H1 (cell line): ENCODE measurements at places on chromosomes 11 and 22.

- no peak for DNase-seq
- no peak overlapping the region for H3K27ac ChIP-seq
- H3K4me1 ChIP-seq: no peaks in the 10 kb centered on the region
- no peak overlapping the region for H3K4me3 ChIP-seq
Measured at GRCh38 chr11:119178166-119178680, 7.1 kb upstream of the NHERF4 start.

GRCh38 chr22:32005453-32005852 is 37.6 kb upstream of the SLC5A1 start:
- no peak overlapping the region for H3K4me3 ChIP-seq
- H3K27me3 ChIP-seq: no peaks in the 10 kb centered on the region
- no peak for DNase-seq
- H3K4me1 ChIP-seq: no peaks in the 10 kb centered on the region

DNA sequence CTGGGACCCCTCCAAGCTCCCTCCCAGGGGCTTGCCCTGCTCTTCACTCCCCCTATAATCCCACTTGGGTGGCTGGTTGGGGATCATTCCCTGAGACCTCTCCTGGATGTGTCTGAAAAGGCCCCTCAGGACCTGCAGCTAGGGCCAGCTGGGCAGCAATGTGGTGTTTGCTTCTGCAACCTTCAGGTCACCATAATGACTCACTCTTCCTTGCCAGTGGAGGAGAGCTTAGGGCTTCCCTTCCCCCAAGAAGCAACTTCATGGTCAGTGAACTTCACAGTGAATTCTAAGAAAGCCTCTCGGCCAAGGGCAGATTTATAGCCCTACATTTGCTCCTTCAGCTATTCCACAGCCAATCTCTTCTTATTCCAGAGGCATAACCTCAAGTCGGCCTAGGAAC is 45.1 kb upstream of the TSPAN18 start:
- DNase-seq: no peak
- H3K4me3 ChIP-seq: no peak overlapping the region
- H3K4me1 ChIP-seq: 0 out of 2 replicates have a peak, but pooled peaks cover 2% of the 10 kb centered on the region
- H3K27ac ChIP-seq: no peak overlapping the region
- no peaks in the 10 kb centered on the region for H3K36me3 ChIP-seq

DNA sequence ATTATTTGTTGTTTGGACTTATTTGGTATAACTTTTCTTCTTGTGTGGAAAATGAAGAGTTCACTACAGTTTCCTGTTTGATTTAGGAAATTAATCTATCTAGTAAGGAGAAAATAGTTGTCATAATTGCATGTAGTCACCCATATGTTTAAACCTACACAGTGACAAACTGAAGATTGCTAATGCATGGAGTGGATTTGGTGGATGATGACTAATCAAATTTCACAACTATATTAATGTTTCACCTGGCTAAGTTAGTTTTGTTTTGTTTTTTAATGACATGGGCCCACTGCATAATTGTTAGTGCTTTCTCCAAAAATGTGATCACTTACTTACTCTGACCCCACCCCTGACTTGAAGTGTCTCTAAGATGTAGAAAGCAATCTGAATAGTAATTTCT is 170.6 kb downstream of the DYNC2H1 start:
- H3K36me3 ChIP-seq: no peaks in the 10 kb centered on the region
- H3K27ac ChIP-seq: no peak overlapping the region
- DNase-seq: no peak
- no peaks in the 10 kb centered on the region for H3K27me3 ChIP-seq

DNA sequence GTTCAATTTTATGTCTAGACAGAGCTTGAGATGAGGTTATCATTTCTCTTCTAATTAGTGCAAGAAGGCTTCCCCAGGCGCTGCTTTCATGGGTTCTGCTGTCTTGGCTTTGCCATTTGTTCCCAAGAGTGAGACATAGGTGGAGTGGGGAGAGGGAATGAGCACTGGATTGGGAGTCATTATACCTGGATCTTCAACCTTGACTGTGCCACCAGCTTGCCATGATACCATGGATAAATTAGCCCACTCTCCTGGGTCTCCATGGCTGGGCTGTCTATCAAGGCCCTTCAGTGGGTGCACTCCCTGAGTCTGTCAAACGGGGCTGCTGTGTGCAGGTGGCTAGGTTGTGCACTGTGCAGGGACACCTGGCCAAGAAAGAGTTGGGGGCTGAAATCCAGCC is 15.6 kb upstream of the NECTIN1 start:
- no peak overlapping the region for H3K27ac ChIP-seq
- DNase-seq: no peak
- H3K4me3 ChIP-seq: no peak overlapping the region

DNA sequence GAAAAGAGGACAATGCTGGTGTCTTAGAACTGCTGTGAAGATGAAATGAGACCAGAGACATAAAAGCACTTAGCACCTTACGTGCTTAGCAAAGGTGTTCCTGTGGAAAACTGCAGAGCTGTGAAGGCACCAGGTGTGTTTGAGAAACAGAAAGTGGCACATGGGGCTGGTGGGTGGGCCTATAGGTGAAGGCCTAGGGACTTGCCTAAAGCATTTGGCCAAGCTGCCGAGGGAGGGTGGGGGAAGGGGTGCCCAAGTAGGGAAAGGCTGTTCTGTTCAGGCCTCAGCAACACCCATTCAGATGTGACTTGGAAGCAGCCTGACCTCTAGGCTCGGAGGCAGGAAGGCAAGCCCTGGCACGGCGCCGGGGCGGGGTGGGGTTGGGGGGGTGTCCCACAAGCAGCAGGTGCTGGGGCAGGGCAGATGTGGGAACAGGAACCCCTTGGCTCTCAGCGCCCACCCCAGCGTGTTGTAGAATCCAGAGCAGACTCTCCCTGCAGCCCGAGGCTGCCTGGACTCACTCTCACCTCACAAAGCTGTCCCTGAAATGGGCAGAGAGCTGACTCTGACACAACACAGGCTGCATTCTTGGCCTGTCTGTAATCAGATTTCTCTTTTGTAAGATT is 366.7 kb upstream of the NARS2 start:
- no peak overlapping the region for H3K4me3 ChIP-seq
- H3K27ac ChIP-seq: no peak overlapping the region
- H3K27me3 ChIP-seq: no peaks in the 10 kb centered on the region; the same call in none of the 2 replicates
- H3K4me1 ChIP-seq: peaks cover 7% of the 10 kb centered on the region

- DNase-seq: no peak
- H3K27me3 ChIP-seq: no peaks in the 10 kb centered on the region
- H3K36me3 ChIP-seq: no peaks in the 10 kb centered on the region
- no peak overlapping the region for H3K4me3 ChIP-seq
Measured at GRCh38 chr11:128412847-128413791, 174.2 kb downstream of the ETS1 start.

DNA sequence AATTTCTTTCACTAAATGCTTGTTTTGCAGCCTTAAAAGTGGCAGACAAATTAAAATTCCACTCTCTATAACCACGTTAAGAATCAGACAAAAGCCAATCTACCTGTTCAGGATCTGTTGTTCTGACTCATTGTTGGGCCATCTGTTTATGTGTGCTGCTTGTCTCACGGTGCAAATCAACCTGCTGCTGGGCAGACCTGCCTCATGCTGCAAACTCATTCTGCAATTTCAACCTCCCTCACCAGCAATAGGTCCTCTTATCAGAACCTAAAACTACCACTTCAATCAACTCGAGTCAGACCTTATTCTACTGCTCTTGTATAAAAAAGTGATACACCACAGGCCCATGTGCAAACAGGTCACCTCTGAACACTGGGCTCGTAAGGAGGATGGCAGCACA is 75.1 kb downstream of the LARGE2 start:
- H3K27me3 ChIP-seq: no peaks in the 10 kb centered on the region
- peaks cover 47% of the 10 kb centered on the region for H3K4me1 ChIP-seq
- no peak overlapping the region for H3K4me3 ChIP-seq

- H3K36me3 ChIP-seq: no peaks in the 10 kb centered on the region
- H3K27me3 ChIP-seq: peaks cover 2% of the 10 kb centered on the region; the same call in 1 of the 2 replicates
- peak overlapping the region; percentile 92 for H3K4me3 ChIP-seq
Measured at GRCh38 chr11:416757-417621, 2.2 kb upstream of the SIGIRR start.
